Foreskin melanocyte (primary cell): ENCODE measurements at places on chromosomes 1 and 21.

DNA sequence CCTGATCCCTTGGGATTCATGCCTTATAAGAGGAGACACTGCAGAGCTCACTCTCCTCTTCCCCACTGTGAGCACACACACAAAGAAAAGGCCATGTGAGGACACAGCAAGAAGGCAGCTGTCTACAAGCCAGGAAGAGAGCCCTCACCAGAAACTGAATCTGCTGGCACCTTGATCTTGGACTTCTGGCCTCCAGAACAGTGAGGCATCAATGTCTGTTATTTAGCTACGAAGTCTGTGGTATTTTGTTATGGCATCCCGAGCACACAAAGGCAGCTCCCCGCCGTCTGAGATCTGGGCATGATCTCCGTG lies 47.1 kb upstream of the RPL11 start:
- no peak for DNase-seq

DNA sequence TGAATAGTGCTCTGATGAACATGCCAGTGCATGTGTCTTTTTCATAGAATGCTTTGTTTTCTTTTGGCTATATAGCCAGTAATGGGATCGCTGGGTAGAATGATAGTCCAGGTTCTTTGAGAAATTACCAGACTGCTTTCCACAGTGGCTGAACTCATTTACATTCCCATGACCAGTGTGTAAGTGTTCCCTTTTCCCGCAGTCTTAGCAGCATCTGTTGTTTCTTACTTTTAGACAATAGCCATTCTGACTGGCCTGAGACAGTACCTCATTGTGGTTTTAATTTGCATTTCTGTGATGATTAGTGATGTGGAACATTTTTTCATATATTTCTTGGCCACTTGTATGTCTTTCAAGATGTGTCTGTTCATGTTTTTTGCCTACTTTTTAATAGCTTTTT lies 784.5 kb downstream of the USP25 start:
- peak; percentile 16 for DNase-seq

- no peak for DNase-seq
These were observed 2.5 kb upstream of the ECM1 start for GRCh38 chr1:150505431-150505830.

DNA sequence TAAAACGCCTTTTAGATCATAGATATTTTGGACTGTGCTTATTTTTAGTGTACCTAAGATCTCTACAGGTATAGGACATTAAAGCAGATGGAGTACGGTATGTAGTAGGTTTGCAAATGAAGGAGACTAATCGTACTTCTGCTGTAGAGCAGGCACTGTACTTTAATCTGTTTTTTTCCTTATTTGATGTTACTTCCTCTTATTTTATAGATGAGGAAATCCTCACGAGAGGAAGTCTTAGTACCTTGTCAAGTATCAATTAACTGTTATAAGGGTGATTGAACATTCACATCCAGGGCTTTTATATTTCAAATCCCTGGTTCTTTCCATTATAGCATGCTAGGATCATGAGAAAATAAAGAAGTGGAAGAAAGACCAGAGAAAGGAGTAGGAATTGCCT lies 41.1 kb downstream of the CACHD1 start:
- no peak for DNase-seq

GRCh38 chr1:246923482-246923881 lies 8.3 kb downstream of the AHCTF1 start:
- no peak for DNase-seq

GRCh38 chr1:235708390-235708962 lies 58.9 kb upstream of the GNG4 start:
- no peak for DNase-seq

GRCh38 chr1:182196897-182197870 lies 135.7 kb upstream of the ZNF648 start:
- no peak for DNase-seq

GRCh38 chr1:158998037-158998780 lies 11.5 kb upstream of the IFI16 start:
- no peak for DNase-seq

DNA sequence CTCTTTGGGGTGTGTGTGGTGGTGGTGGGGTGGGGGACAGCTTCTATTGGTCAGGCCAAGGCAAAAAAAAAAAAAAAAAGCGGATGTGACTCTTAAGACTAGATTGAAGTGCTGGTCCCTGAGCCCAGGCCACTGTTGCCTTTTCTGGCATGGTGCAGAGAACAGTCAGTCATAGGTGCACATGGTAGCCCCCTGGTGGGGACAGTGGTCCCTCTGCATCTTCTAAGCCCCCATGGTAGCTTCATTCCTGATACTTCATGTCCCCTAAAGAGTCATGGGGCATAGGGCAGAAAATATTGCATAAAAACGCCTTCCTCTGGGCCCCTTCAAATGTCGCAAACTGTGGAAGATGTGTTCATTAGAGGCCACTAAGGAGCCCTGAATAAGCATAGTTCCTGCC lies 371.8 kb downstream of the NPHP4 start:
- no peak for DNase-seq

- no peak for DNase-seq
These were observed 110.7 kb downstream of the SIPA1L2 start for GRCh38 chr1:232519186-232519585.

DNA sequence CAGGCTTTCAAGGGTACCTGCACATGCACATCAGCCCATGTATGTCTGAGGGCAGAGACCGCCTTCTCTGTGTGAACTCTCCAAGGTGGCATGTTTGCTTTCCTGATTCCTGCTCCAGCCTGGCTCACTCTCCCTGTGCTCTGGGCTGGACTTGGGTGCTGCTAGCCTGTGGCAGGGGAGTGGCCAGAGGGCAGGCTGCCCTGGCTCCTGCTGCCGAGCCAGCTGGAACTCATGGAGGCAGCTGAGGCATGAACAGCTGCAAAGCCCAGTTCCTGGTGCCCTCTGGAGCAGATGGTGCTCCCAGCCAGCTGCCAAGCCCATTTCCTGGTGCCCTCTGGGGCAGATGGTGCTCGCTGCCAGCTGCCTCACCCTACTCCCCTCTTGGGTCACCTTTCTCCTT lies 7.6 kb downstream of the UBL4B start:
- no peak for DNase-seq

- DNase-seq = no peak
These were observed 302.8 kb upstream of the VAMP3 start for GRCh38 chr1:7468248-7468647.
